Activated CD4-positive, alpha-beta memory T cell treated with anti-CD3 and anti-CD28 coated beads, Interleukin-2, amount 10 ng/mL, durations not matched to agents 7 days and 5 days (primary cell): ENCODE measurements at places on chromosomes 2 and 18. TPM values are rescaled to one million over a fixed set of nuclear protein-coding genes. Genes with fewer than 3 reads are reported as not detected.
A peak's percentile ranks its signal among the peaks of the same experiment; 100 is the strongest.

Gene MLPH
- not detected for total RNA-seq

Gene TRIM43
- total RNA-seq = 0.73 TPM

Gene CNDP1
- not detected for total RNA-seq

Gene DTNA
- not detected for total RNA-seq

Gene TRAK2
- 47.3 TPM for total RNA-seq

DNA sequence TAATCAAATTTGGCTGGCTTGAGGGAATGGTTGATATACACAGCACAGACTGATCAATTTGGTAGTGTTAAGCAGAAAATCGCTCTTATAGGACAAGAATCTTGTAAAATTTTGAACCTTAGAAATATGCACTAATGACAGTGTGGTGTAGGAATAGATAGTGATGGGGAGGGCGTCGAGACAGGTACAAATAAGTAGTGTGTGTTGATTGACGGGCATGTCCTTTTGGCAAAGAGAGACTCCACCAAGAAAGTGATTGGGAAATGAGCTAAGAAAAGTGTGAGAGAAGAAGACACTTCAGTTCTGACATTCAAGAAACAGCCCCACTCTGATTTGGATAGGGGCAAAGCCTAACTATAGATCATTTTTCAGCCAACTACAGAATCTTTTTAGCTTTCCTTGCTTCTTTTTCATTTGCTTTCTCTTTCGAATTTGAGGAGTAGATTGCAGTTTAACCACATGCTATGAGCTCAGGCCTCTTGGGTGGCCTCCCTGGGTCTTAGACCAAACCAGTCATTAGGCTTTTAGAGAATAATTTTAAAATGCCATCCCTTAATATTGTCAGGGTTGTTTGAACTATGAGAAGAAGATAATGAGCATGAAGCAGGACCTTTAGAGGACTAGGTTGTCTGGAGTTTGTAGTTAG lies 127.1 kb downstream of the CERS6 start:
- no peak overlapping the region for H3K27ac ChIP-seq
- H3K27me3 ChIP-seq = no peaks in the 10 kb centered on the region
- no peak overlapping the region for H3K4me3 ChIP-seq
- no peak for DNase-seq

DNA sequence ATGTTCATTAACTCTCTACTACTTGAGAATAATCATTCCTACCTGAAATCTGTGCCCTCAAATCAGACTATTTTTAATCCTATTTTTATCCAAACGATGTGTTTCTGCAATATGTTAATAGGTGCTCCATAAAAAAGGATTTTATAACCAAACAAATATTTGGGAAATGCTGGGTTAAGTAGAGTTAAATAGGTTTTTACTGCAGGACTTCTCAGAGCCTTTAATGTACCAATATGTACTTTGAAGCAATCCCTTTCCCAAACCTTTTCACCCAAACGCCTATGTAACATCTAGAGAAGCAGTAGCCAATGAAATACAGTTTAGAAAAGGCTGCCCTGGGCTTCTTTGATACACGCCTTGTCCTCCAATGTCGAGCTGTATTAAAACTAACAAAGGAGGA lies 182.5 kb downstream of the SP3 start:
- H3K27ac ChIP-seq = no peak overlapping the region
- H3K27me3 ChIP-seq = peaks cover 15% of the 10 kb centered on the region
- no peak overlapping the region for H3K4me3 ChIP-seq

DNA sequence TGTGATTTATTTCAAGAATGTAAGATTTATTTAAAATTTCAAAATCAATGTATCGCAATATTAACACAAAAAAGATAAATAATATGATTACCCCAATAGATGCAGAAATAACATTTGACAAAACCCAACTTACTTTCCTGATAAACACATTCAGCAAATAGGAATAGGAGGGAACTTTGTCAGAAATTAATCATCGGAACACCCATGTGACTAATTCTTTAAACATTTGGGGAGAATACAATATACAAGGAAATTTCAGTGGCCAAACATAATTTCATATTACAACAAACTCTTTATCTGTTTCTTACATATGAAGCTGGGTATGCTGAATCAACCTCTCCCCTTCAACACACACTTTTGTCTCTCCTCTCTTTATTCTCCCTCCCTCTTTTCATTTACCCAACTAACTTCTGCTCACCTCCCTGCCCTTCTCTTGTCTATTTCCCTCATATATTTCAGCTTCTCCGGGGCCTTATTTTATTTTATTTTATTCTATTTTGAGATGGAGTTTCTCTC lies 309.6 kb upstream of the CNTNAP5 start:
- no peak overlapping the region for H3K4me3 ChIP-seq
- no peak overlapping the region for H3K27ac ChIP-seq
- no peaks in the 10 kb centered on the region for H3K36me3 ChIP-seq

DNA sequence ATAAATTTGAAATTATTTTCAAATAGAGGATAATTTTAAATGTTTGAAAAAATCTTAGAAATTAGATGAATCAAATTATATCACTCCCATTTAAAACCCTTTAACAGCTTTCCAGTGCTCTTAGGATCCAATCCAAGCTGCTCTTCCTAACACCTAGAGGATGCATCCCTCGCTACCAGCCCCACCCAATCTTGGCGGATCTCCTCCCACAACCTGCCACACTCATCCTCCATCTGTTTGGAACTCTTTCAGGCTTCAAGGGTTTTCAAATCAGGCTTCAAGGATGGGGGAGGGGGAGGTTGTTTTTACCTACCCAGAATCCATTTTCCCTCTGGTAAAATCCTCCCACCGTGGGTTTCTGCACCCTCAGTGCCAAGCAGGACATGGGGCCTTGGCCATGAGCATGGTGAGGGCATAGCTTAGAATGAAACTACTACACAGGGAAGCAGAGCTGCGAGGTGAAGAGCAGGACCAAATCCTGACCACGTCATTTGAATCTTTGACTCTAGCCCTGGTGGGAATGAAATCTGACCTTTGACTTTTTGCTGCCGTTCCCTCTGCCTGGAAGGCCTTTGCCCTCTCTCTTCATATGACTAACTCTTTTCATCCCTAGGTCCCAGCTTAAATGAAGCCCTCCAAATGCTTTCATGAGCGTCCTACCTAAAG lies 113.0 kb upstream of the MAPRE2 start:
- peaks cover 4% of the 10 kb centered on the region for H3K27me3 ChIP-seq
- no peak for DNase-seq
- H3K27ac ChIP-seq = no peak overlapping the region
- no peaks in the 10 kb centered on the region for H3K36me3 ChIP-seq

GRCh38 chr2:74573747-74574562 lies 19.4 kb downstream of the DOK1 start:
- no peaks in the 10 kb centered on the region for H3K27me3 ChIP-seq
- peaks cover 51% of the 10 kb centered on the region for H3K4me1 ChIP-seq
- H3K36me3 ChIP-seq = peaks cover 2% of the 10 kb centered on the region
- peak overlapping the region; percentile 77 for H3K27ac ChIP-seq
- peak overlapping the region; percentile 48 for H3K4me3 ChIP-seq

DNA sequence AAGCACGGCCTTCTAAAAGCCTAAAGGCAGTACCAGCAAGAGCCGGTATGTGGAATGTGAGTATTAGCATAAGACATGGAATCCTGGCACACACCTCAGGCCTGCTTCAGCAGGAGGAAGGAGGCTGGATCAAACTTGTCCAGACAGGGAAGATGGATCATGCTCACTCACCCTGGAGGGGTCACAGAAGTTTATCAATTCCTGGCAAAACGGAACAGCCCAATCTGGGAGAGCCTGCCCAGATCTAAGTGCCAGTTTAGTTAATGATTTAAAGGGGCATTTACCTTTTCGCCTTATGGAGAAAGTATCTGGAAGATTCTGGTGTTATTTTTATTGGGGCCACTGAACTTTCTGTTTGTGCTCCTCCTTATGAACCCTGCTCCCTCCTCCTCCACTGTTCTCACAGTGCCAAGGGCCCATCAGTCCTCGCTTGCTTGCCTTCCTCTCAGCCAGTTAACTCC lies 58.3 kb upstream of the NFE2L2 start:
- no peak overlapping the region for H3K27ac ChIP-seq
- no peak for DNase-seq
- no peaks in the 10 kb centered on the region for H3K27me3 ChIP-seq
- no peak overlapping the region for H3K4me3 ChIP-seq
- no peaks in the 10 kb centered on the region for H3K4me1 ChIP-seq

GRCh38 chr2:45715601-45716379 lies 64.3 kb downstream of the PRKCE start:
- H3K36me3 ChIP-seq = no peaks in the 10 kb centered on the region
- H3K27ac ChIP-seq = no peak overlapping the region
- H3K4me1 ChIP-seq = no peaks in the 10 kb centered on the region
- no peak overlapping the region for H3K4me3 ChIP-seq
- no peak for DNase-seq

DNA sequence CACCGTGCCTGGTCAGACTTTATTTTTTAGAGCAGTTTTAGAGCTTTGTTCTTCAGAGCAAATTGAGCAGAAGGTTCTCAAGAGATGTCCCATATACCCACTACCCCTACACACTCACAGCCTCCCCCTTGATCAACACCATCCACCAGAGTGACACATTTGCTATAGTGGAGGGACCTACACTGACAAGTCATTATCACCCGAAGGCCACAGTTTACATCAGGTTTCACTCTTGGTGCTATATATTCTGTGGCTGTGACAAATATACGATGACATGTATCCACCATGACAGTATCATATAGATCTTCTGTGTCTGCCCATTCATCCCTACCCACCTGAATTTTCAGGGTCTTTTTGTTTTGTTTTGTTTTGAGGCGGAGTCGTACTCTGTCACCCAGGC lies 15.4 kb upstream of the ATP6V1C2 start:
- H3K4me3 ChIP-seq = no peak overlapping the region
- H3K27me3 ChIP-seq = peaks cover 32% of the 10 kb centered on the region
- no peaks in the 10 kb centered on the region for H3K4me1 ChIP-seq
- no peak for DNase-seq
- H3K27ac ChIP-seq = no peak overlapping the region
- no peaks in the 10 kb centered on the region for H3K36me3 ChIP-seq

DNA sequence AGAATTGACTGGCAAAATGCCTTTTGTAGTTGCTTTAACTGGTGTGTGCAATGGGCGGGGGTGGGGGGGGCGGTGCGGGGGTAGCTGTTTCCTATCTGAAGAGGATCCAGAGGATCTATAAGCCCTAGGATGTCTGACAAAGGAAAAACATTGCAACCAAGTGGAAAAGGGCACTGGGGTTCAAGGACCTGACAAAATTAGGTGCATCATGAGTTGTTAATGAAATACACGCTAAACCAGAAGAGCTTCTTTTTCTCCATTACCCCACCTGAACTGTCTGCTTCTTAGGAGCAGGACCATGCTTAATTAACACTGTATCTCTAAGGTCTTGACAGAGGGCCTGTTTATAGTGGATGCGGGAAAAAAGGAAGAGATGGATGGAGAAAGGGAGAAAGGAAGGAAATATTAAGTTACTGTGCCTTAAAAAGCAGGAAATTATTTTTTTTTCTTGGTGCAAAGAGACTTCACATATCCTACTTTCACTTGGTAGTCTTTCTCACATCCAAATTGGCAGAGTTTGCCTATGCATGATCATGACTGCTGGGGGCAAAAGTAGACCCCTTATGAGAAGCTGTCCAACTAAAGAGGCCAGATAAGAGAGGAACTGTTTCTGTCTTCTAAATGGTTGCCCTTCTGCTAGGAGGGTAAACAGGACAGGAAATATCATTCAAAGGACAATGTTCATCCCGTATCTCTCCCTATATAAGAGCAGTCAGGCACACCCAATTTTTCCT lies 4.6 kb downstream of the RND3 start:
- H3K27me3 ChIP-seq = peaks cover 39% of the 10 kb centered on the region
- no peak overlapping the region for H3K27ac ChIP-seq
- H3K4me1 ChIP-seq = peaks cover 8% of the 10 kb centered on the region
- no peak overlapping the region for H3K4me3 ChIP-seq
- no peak for DNase-seq

GRCh38 chr2:9400268-9401058 lies 22.9 kb downstream of the ITGB1BP1 start:
- H3K4me1 ChIP-seq = peaks cover 5% of the 10 kb centered on the region
- peaks cover 6% of the 10 kb centered on the region for H3K36me3 ChIP-seq
- H3K4me3 ChIP-seq = no peak overlapping the region
- no peak overlapping the region for H3K27ac ChIP-seq

GRCh38 chr2:138910427-138910826 lies 130.2 kb upstream of the NXPH2 start:
- H3K36me3 ChIP-seq = no peaks in the 10 kb centered on the region
- no peak overlapping the region for H3K27ac ChIP-seq
- no peak overlapping the region for H3K4me3 ChIP-seq

DNA sequence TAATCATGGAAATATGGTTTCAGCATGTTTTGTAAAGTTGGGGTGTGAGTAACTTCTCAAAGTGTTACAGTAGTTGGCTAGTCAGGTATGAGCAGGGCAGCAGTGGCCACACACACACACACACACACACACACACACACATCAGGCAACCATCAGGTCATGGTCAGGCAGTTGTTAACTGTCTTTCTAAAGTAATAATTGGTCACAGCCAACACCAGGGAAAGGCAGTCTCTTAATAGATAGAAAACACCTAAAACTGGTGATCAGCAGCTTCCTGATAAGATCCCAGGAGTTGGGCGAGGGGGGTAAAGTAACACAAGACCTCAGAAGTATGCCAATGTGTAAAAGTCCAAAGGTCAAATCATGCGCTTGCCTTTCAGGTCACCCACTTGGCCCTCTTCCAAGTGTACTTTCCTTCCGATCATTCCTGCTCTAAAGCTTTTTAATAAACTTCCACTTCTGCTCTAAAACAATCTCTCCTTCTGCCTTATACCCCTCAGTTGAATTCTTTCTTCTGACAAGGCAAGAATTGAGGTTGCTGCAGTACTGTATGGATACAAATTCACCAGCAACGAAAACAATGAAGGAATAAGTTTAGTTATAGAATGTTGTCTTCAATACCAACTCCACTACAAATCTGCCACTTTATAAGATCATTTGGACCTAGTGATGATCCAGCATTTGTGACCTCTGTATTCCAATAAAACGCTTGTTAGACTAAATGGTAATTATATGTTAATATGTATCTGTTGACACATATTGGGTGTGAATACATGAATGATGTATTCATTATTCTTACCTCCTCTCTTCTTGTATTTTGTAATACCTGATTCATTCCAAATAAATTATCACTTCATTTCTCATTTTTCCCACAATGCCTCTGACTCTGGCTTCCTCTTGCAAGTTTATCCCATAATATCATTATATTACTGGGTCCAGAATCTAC lies 254.3 kb downstream of the METTL4 start:
- no peak overlapping the region for H3K27ac ChIP-seq
- peaks cover 11% of the 10 kb centered on the region for H3K27me3 ChIP-seq
- DNase-seq = no peak
- no peaks in the 10 kb centered on the region for H3K4me1 ChIP-seq
- no peaks in the 10 kb centered on the region for H3K36me3 ChIP-seq

DNA sequence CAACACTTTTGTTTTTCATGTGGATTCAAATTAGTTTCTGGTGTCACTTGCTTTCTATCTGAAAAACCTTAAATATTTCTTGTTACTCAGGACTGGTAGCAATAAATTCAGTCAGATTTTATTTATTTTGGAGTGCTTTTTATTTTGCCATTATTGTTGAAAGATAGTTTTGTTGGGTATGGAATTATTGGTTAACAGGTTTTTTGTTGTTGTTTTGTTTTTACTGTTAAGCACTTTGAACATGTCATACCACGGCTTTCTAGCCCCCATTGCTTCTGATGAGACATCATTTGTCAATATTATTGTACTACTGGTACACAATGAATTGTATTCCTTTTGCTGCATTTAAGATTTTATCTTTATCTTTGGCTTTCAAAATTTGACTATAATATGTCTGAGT lies 12.9 kb upstream of the SFT2D3 start:
- H3K4me1 ChIP-seq = no peaks in the 10 kb centered on the region
- peaks cover 11% of the 10 kb centered on the region for H3K36me3 ChIP-seq
- no peak overlapping the region for H3K4me3 ChIP-seq
